HFFc6 (cell line): ENCODE measurements at places on chromosomes 5 and 9.

- peaks cover 51% of the 10 kb centered on the region for H3K4me1 ChIP-seq
- DNase-seq = no peak
- H3K27ac ChIP-seq = no peak overlapping the region
- H3K36me3 ChIP-seq = peaks cover 24% of the 10 kb centered on the region
- H3K27me3 ChIP-seq = peaks cover 6% of the 10 kb centered on the region
Measured at GRCh38 chr5:76714751-76715485, 1.0 kb upstream of the F2R start.

- H3K4me3 ChIP-seq = no peak overlapping the region
- no peaks in the 10 kb centered on the region; the same call in none of the 2 replicates for H3K27me3 ChIP-seq
- H3K36me3 ChIP-seq = no peaks in the 10 kb centered on the region
- H3K27ac ChIP-seq = no peak overlapping the region
- no peaks in the 10 kb centered on the region for H3K4me1 ChIP-seq
Measured at GRCh38 chr5:135671966-135672365, 93.2 kb upstream of the CXCL14 start.

DNA sequence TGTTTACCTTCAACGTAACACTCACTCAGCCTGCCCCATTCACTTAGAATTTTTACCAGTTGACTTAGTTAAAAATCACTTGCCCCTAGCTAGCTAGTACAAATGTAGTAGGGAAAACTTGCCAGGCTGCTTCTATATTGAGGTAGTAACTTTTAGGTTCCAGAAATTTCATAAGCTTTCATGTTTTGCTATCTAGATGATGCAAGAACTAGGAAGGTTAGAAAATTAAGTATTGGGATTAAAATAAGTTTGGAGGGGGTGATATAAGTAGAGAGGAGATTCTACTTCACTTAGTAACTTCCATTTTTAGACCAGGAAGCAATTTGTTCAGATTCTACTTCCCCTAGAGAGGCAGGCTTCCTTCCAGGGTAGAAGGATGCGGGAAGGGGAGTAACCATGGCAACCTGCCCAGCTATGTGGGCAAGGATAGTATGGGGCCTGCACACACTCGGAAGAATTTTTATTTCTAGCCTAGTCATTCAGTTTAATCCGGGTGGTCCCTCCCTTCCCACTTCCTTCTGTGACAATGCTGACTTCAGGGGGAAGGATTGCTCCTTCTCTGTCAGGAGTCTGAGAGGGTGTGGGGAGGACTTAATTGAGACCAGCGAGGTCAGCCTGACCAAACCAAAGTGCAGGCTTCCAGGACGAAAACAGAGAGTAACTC, 4.2 kb downstream of the DAB2 start:
- peaks cover 72% of the 10 kb centered on the region for H3K36me3 ChIP-seq
- peak overlapping the region; percentile 99 for H3K4me3 ChIP-seq
- peaks cover 6% of the 10 kb centered on the region for H3K27me3 ChIP-seq
- DNase-seq = peak; percentile 82
- H3K27ac ChIP-seq = peak overlapping the region; percentile 98

DNA sequence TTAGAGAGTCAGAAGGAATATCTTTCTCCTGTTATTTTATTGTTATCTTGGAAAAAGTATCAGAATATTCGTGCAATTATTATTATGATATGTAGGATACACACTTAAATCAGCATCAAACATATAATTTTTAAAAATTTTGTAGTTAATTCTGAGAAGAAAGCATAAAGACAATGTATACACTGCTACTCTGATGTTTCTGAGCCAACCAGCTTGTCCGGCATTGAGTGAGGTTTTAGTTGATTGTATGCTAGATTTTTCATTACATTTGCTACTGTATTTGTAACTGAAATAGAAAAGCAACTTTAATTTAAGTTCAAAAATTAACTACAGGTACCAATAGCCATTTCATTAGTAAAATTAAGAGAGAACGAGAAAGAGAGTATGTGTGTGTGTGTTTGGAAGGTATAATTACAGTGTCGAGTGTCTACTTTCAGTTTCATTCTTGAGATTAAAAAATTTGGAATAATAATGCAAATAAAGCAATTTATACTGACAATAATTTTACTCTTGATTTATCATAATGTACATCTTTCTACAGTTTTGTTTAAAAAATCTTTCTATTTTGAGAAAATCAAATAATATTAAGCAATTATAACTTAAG, 160.4 kb upstream of the CDH12 start:
- H3K36me3 ChIP-seq = no peaks in the 10 kb centered on the region
- DNase-seq = no peak
- no peaks in the 10 kb centered on the region for H3K4me1 ChIP-seq
- H3K27me3 ChIP-seq = no peaks in the 10 kb centered on the region
- no peak overlapping the region for H3K27ac ChIP-seq

DNA sequence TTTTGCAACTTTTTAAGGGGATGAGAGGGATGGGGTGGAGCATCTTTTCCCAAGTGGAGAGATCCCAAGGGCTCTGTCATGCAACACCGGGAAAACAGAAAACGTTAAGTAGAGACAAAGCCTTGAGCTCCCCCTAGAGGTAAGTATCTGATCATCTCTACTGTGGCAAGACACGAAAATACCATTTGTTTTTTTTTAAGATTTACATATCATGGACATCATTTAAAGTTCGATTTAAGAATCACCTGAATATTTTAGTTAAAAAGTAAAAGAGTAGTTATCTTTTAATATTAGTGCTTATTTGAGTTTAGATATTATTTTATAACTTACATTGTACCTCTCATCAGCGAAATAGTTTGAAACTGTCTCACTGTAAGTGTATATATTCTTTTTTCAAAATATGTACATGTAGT, 200.4 kb downstream of the LRRC70 start:
- peaks cover 11% of the 10 kb centered on the region; the same call in 1 of the 2 replicates for H3K27me3 ChIP-seq
- H3K4me1 ChIP-seq = peaks cover 5% of the 10 kb centered on the region; the same call in 1 of the 2 replicates
- DNase-seq = peak; percentile 67
- H3K27ac ChIP-seq = no peak overlapping the region
- H3K4me3 ChIP-seq = no peak overlapping the region

DNA sequence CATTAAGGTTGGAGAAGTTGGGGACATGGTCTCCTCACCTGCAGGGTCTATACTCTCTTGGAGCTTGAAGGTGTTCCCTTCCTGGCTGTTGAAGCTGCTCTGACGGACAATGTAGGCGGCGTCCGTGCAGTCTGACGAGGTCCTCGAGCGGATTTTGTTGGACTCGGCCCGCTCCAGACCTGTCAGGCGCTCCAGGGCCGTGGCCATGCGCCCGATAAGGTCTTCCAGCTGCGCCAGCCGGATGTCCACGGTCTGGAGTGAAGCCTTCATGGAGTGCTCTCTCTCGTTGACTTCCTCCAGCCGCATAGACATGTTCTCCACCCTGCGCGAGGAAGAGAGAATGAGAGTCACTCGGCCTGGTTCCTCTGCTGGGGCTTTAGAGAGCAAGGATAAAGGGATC, 122.6 kb upstream of the KLF9 start:
- no peaks in the 10 kb centered on the region for H3K36me3 ChIP-seq
- H3K27ac ChIP-seq = no peak overlapping the region
- peaks cover 52% of the 10 kb centered on the region for H3K4me1 ChIP-seq
- DNase-seq = no peak
- no peak overlapping the region for H3K4me3 ChIP-seq

DNA sequence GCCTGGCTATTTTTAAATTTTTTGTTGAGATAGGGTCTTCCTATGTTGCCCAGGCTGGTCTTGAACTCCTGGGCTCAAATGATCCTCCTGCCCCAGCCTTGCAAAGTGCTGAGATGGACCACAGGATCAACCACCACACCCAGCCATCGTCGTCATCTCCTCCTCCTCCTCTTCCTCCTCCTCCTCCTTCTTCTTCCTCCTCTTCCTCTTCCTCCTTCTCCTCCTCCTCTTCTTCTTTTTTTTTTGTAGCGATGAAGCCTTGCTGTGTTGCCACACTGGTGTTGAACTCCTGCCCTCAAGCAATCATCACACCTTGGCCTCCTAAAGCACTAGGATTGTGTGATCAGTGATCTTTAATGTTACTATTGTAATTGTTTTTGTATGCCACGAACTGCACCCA, 49.4 kb upstream of the ERBIN start:
- no peak overlapping the region for H3K4me3 ChIP-seq
- H3K36me3 ChIP-seq = peaks cover 20% of the 10 kb centered on the region
- H3K4me1 ChIP-seq = peaks cover 76% of the 10 kb centered on the region
- H3K27ac ChIP-seq = peak overlapping the region; percentile 32; the same call in 1 of the 2 replicates

- H3K36me3 ChIP-seq = no peaks in the 10 kb centered on the region
- H3K4me3 ChIP-seq = no peak overlapping the region
- peaks cover 65% of the 10 kb centered on the region for H3K4me1 ChIP-seq
- H3K27ac ChIP-seq = no peak overlapping the region
Measured at GRCh38 chr5:132090107-132090506, 16.5 kb downstream of the CSF2 start.

- H3K4me3 ChIP-seq = no peak overlapping the region
- no peak for DNase-seq
- H3K36me3 ChIP-seq = peaks cover 20% of the 10 kb centered on the region
- H3K4me1 ChIP-seq = peaks cover 48% of the 10 kb centered on the region
Measured at GRCh38 chr9:115143689-115144088, 25.7 kb upstream of the TNC start.

- no peak overlapping the region for H3K4me3 ChIP-seq
- no peaks in the 10 kb centered on the region; the same call in 1 of the 2 replicates for H3K36me3 ChIP-seq
- no peaks in the 10 kb centered on the region for H3K4me1 ChIP-seq
- H3K27ac ChIP-seq = no peak overlapping the region
- DNase-seq = no peak
Measured at GRCh38 chr9:85715587-85715986, 26.2 kb downstream of the AGTPBP1 start.

DNA sequence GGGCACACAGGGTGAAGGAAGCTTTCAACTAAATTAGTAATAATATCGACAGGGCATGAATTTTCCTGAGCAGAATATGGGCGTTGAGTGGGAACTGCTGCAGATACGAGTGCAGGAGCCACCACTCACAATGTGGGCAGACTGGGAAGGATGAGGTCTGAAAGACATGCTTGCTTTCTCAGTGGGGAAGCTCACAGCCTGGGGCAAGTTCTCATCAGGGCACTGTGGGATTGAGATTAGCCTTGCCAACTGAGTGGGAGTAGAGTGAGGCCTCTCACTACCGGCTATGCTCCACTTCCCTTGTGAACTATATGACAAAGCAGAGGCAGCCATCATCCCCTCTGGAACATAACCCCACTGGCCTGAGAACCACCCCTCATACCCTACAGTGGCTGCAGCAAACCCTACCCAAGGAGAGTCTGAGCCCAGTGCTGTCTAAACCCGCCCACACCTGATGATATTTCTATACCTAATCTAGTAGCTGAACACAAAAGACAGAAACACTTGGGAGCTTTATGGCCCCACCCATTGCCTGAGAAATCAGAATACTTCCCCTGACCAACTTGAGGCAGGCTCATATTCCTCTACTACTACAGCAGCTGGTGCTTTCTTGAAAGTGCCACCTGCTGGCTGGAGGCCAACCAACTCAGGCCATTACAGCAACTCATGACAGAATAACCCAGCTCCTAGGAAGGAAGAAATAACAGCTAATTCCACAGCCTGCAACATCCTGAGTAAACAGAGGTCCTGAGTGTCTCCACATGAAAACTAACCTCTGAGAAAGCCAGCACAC, 173.7 kb upstream of the SPEF2 start:
- no peaks in the 10 kb centered on the region; the same call in none of the 2 replicates for H3K27me3 ChIP-seq
- H3K27ac ChIP-seq = no peak overlapping the region
- no peak overlapping the region for H3K4me3 ChIP-seq
- no peaks in the 10 kb centered on the region for H3K36me3 ChIP-seq

DNA sequence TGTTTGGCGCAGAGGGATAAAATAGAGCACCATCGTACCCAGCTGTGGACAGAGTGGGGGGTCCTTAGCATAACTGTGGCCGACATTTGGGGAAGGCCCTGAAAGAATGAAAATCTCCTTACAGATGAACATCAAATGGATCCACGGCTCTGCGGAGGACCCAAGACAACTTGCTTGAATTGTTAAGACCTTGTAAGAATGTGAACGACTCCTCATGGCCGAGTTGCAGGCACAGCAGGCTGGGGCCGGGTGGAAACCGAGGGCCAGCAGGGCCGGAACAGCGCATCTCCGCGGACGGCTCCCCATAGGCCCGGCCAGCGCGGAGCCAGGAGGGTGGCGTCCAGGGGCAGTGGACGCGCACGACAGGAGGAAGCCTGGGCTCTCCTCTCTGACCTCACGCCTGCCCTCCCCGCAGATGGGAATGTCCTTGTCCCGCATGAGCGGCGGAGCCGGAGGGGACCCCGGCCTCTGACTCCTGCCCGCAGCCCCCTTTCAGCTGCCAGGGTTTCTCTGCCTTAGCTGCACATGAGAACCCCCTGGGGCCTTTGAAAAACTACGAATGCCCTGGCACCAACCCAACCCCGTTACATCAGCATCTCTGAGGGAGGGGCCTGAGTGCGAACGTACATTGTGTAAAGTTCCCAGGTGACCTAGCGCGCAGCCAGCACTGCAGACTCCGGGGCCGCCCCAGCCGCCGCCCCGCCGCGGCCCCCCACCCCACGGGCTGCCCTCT, 36.2 kb upstream of the PTCH1 start:
- peaks cover 23% of the 10 kb centered on the region for H3K27me3 ChIP-seq
- no peak overlapping the region for H3K27ac ChIP-seq
- DNase-seq = no peak
- H3K36me3 ChIP-seq = no peaks in the 10 kb centered on the region; the same call in 1 of the 2 replicates

DNA sequence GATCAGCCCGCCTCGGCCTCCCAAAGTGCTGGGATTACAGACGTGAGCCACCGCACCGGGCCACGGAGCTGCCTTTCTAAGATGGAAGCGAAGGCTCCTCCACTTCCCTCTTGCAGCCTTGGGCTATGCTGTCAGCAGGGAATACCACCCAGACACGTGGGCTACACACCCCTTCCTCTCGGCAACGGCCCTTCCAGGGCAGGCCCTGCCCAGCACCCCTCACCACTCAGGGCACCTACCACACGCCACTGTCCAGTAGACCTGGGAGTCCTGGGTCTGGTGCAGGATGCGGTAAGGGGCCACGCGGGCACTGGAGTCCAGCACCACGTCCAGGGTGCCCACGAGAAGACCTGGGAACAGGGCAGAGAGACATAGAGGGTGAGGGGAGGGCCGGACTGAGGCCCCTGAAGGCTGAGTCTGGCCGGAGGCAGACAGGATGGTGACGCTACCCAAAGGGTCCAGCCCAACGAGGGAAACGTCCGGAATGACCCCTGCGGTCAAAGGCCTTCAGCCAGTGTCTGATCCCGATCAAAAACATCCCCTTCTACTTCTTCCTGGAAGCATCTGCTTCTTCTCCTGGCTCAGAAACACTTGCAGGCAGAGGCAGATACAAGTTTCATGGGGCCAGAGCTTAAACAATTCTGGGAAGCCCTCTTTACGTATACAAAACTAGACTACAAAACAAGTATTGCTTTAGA, 3.1 kb downstream of the TBC1D9B start:
- H3K27ac ChIP-seq = no peak overlapping the region; the same call in 1 of the 2 replicates
- DNase-seq = no peak
- H3K4me1 ChIP-seq = peaks cover 9% of the 10 kb centered on the region; the same call in 1 of the 2 replicates
- no peaks in the 10 kb centered on the region for H3K27me3 ChIP-seq

- peaks cover 2% of the 10 kb centered on the region for H3K27me3 ChIP-seq
- no peak overlapping the region for H3K4me3 ChIP-seq
- DNase-seq = no peak
- H3K36me3 ChIP-seq = peaks cover 22% of the 10 kb centered on the region
- peaks cover 41% of the 10 kb centered on the region for H3K4me1 ChIP-seq
Measured at GRCh38 chr5:132447196-132447595, 43.4 kb downstream of the IRF1 start.

GRCh38 chr9:90979138-90979551, 177.5 kb downstream of the SYK start:
- H3K4me3 ChIP-seq = no peak overlapping the region
- H3K36me3 ChIP-seq = no peaks in the 10 kb centered on the region
- no peak for DNase-seq
- peaks cover 8% of the 10 kb centered on the region for H3K4me1 ChIP-seq
- peaks cover 2% of the 10 kb centered on the region; the same call in 1 of the 2 replicates for H3K27me3 ChIP-seq
- no peak overlapping the region for H3K27ac ChIP-seq
